Uterus (tissue), 4 donors: ENCODE measurements at places on chromosomes 3 and 15. TPM values are rescaled to one million over a fixed set of nuclear protein-coding genes. Genes with fewer than 3 reads are reported as not detected.

ZMYND10 gene
- total RNA-seq, result 1.8 TPM

GOLGA8T gene
- total RNA-seq, result not detected

GOLGA6L4 gene
- 3.1 TPM for total RNA-seq

PPP1R14D gene
- not detected for total RNA-seq

CDC25A gene
- total RNA-seq, result not detected

C3orf49 gene
- not detected for total RNA-seq

NKTR gene
- 159 TPM for total RNA-seq

ANKRD63 gene
- not detected for total RNA-seq

NPAP1 gene
- total RNA-seq, result not detected

SI gene
- not detected for total RNA-seq

AQR gene
- 52.7 TPM for total RNA-seq

TTC21A gene
- total RNA-seq, result 16.3 TPM

PPARG gene
- total RNA-seq, result 29.1 TPM

COLQ gene
- 3.3 TPM for total RNA-seq

PLSCR5 gene
- not detected for total RNA-seq

EXD1 gene
- total RNA-seq, result not detected

GOLGA8B gene
- total RNA-seq, result 52.6 TPM
